CD4-positive, alpha-beta T cell treated with Interleukin-12 subunit alpha and Interleukin-12 subunit beta, for 1 hour (primary cell): ENCODE measurements at places on chromosomes 7 and 10.

GRCh38 chr7:85001495-85002345 lies 185.1 kb downstream of the SEMA3D start:
- DNase-seq, result no peak

DNA sequence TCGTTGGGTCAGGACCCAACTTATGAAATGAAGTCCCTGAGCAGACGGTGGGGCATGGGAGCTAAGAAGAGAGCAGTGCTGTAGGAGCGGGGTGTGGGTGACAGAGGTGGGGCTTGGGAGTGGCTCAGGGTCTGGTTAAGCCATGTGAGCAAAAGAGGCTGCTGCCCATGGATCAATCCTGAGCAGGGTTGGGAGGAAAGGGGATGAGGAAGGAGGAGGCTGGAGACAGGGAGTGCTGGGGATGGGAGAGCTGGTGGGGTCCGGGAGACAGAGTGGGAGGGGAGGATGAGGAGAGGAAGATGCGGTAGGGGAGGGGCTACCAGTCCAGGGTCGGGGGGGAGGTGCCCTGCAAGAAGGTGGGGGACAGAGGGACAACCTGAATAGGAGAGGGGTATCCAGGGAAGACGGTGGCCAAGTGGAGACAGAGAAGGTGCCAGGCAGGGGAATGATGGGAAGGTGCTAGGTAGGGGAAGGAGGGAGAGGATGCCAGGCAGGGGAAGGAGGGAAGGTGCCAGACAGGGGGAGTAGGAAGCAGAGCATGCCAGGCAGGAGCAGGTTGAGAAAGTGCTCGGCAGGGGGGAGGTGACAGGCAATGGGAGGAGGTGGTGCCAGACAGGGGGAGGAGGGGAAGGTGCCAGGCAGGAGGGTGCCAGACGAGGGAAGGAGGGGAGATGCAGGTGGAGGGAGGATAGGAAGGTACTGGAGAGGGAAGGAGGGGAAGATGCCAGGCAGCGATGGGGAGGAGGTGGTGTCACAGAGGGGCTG lies 27.5 kb upstream of the SMARCD3 start:
- peak; percentile 17 for DNase-seq

GRCh38 chr10:22228943-22229801 lies 11.4 kb upstream of the EBLN1 start:
- DNase-seq, result peak; percentile 92

DNA sequence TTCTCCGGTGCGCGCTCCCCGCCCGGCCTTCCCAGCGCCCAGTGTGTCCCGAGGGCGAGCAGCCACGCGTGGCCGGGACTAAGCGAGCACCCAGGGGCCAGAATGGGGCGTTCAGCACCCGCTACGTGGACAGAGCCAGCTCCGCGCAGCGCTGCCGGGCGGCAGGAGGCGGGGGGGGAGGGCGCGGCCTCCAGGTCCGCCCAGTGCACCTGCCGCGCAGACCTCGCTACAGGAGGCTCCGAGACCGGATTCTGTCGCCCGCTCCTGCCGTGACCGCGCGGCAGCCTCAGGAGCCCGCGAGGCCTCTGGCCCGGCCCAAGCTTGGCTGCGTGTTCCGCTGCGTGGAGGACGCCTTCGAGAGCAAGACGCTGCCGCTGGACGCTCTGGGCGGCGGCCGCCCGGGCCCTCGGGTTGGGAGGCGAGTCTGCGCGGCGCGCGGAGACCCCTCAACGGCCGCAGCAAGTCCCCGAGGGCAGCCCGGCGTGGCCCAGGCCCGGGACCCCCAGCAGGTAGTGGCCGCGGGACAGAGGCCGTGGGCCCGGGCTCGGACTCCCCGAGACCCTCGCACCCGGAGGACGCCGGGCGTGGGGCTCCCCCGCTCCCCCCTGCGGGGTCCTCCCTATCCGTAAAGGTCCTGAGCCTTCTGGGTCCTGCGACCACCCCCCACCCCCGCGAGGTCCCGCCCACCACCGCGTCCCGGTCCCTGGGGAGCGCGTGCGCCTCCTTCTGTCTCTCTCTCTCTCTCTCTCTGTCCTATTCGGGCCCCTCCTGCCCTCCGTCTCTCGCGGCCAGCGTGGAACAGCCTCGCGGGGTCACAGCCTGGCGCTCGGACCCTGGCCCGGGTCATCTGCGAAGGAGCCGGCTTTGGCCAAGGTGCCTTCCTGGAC lies 904 bp upstream of the DPYSL4 start:
- peak; percentile 61 for DNase-seq

DNA sequence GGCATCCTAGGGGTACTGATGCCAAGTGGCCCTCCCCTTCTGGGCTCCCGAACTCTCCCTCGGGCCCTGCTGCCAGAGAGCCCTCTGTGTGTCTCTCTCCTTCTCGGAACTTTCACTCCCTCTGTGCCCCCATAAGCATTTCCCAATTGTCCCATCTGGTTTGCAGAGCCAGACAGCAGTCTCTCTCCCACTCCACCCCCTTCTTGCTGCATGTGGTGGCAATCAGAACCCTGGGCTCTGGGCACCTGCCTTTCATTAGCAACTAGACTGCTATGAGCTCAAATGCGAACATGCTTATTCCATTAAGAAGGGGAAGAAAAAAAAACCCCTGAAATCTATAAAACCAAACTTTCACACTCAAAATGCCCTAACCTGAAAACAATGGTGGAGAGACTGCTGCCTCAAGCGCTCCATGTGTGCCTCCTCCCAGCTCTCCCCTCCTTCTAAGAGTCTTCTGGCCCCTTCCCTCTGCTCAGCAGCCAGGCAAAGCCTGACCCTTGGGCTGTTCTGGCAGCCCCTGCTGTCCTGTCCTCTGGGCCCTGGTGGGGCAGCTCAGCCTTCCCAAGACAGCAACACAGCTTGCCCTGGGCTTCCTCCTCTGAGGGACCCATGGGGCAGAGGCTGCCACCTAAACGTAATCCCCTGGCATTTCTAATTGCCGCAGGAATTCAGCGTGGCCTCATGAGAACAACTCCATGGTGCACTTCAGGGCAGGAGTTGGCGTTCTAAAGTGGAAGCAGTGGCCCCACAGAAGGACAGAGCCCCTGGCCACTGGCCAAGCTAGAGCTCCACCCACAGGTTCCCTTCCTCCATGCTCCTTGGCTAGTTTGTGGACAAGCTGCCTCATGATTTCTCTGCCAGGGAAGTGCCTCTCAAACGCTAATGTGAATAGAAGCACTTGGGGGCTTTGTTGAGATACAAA lies 415.4 kb downstream of the PLXNA4 start:
- no peak for DNase-seq

DNA sequence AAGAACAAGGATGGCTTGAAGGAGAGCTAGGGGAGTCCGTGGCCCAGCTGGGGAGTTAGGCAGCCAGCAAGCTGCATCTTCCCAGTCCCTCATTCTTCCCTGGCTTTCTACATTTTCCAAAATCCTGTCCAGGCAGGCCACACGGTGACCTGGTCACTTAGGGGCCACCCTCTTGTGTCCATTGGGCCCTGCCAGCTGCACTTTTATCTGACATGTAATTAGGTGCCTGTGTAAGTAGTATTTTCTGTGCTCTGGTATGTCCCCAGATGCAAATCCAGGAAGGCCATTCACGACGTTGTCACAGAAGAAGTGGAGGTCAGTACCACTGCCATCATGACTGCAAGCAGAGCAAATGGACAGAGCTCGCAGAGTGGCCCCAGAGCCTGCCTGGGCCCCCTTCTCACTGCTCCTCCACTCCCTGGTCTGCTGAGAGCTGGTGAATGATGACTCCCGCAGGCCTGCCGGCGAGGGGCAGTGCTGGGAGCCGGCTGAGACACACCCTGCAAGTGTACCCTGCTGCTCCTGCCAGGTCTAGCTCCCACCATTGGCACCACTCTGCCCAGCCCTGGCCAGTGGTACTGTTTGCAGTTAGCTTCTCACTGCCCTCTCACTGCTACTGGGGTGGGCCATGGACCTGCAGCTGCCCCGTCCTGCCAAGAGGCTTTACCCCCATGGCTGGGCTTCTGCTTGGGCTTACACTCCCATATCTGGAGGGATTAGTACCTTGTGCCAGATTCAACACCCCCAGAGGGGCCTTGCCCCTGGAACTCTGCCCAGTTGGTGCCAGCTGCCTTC lies 98.2 kb downstream of the GLRX3 start:
- no peak for DNase-seq
